ENCODE measurements at places on chromosomes 5 and 9.

DNA sequence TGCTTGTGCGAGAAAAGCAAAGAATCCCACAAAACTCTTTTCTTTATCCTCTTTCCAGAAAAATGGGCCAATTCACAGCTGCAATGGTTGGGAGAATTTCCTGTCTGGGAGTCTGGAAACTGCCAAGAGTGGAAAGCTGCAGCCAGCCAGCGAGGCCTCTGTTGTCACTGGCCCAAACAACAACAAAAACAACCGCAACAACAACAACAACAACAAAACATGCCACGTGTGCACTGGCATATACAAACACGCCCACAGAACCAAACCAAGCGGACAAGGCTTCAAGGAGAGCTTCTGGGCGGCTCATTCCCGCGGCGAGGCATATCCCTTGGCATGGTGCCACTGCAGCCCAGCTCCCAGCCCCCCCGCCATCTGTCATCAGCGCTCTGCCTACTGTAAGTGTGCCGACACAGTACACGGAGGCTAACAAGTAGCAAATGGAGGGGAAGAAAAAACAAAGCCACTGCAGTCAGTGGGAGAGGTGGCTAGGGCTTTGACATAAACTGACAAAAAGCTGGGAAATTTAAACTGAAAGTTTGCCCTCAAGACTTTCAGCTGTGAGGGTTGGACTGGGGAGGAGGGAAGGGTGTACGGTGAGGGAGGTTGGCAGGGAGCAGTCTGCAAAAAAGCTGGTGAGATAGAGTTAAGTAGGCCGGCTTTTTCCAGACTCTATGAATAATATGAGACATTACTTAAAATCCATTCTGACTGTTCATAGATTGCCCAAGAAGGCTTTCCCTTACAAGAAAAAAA, 165.0 kb upstream of the ZNF462 start:
- DNase-seq = no peak

- DNase-seq = no peak
Measured at GRCh38 chr9:124576751-124577150, 69.6 kb upstream of the NR5A1 start.

GRCh38 chr5:68154119-68154857, 61.3 kb upstream of the PIK3R1 start:
- DNase-seq = no peak

DNA sequence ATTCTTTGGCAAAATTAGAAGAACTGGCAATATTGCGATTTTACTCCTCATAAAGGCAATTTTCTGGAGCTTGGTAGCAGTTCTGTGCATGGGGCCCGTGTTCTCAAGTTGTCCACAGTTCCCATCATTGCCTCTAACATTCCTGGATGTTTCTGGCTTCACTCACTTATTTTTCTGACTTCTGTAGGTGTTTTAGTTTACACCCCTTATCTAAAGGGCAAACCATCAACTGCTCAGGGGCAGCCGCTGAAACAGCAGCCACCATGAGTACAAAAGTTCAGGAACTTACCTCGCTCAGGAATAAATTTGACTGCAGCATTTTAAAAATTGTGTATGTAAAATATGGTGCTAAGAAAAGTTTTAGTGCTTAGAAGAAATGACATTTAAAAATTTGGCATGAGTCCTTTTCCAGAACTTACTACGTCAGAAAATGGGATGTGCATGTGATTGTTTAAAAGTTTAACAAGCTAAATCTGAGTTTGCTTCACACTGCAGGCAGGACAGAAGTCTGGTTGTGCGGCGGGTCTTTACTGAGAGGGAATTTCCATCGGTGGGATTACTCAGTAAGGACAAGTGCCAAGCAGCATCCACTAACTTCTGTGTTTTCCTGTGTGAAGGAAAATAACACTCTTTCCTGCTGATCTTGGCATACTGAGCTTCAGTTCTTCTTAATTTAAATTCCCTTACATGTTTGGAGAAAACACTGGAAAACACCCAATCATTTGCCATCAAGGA, 261.7 kb downstream of the MAT2B start:
- DNase-seq = no peak

DNA sequence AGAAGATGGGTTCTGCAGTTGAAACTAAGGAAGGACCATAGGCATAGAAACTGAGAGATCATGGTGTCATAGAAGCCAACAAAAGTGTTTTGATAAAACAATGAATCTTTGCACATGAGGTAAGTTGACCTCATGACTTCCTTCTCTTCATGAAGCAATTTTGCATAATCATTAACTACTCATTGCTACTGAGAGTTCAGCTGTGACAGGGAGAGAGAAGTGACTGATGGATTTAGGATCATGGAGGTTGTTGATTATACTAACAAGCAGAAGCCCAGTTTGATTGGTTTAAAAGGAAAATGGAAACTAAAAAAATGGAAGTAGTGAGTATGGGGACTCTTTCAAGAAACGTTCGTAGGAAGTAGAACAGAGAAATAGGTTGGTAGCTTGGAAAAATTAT, 51.2 kb downstream of the PARP8 start:
- no peak for DNase-seq

- no peak for DNase-seq
Measured at GRCh38 chr5:80275347-80275746, 19.5 kb upstream of the SERINC5 start.

- DNase-seq = no peak
Measured at GRCh38 chr5:150440948-150441812, 8.4 kb downstream of the RPS14 start.

GRCh38 chr9:94286116-94286515, 27.0 kb downstream of the ZNF169 start:
- no peak for DNase-seq

DNA sequence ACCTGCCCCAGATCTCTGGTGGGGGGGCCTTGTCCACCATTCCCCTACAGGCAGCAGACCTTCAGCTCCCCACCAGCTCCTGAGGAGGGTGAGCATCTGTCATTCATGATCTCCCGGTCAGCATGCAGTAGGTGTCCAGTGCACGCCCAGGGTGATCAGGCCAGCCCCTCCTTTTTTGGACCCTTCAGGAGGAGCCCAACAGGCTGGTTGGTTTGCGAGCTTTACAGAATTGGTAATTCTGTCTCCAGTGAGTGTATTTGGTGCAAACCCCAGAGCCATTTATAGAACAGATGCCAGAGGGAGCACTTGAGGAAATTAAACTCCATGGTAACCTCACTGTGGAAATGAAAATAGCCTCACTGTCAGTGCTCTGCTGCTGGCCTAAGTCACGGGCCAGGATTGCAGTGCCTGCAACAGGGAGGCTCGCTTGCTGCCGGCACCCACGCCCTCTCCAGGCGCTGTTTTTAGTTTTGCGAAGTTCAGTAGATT, 23.4 kb downstream of the WNK2 start:
- DNase-seq = no peak

GRCh38 chr5:172044631-172045314, 38.3 kb upstream of the FBXW11 start:
- no peak for DNase-seq

DNA sequence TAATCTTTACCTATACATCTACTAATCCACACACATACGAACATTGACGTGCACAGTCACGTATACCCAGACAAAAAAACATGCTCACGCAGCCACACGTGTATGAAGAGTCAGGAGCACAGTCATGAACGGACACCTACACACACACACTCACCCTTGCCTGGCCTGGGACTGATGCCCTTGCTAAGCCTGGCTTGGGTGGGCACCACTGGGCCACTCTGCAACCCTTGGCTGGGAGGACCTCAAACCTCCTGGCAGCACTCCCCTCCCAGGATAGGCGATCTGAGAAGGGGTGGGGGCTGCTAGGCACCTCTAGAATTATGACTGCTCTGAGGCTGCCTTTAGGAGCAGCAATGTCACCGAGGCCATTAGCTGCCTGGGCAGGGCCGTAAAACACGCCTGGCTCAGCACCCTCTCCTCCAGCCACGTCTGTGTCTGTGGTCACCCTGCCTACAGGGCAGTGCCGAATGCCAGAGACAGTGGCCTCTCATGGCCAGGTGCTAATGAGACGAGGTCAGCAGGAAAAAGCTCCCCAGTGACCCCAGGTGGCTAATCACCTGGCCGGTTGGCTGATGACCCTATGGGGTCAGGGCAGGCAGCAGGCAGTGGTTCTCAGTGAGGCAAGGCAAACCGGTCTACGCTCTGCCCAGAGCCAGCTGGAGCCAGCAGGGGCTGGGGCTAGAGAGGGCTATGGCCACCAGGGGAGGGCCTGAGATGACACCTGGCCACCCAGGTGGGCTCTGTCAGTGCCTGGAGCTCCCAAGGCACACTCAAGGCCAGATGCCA, 33.7 kb upstream of the MVB12B start:
- DNase-seq = no peak

- DNase-seq = no peak
Measured at GRCh38 chr9:35700031-35700430, 10.3 kb upstream of the TPM2 start.

GRCh38 chr5:23820765-23821471, 313.5 kb downstream of the PRDM9 start:
- no peak for DNase-seq

GRCh38 chr5:53971131-53971530, 339.2 kb downstream of the ARL15 start:
- no peak for DNase-seq

GRCh38 chr9:21060919-21061561, 16.7 kb downstream of the IFNB1 start:
- DNase-seq = no peak

GRCh38 chr9:137493364-137494103, 34.4 kb upstream of the NSMF start:
- no peak for DNase-seq

DNA sequence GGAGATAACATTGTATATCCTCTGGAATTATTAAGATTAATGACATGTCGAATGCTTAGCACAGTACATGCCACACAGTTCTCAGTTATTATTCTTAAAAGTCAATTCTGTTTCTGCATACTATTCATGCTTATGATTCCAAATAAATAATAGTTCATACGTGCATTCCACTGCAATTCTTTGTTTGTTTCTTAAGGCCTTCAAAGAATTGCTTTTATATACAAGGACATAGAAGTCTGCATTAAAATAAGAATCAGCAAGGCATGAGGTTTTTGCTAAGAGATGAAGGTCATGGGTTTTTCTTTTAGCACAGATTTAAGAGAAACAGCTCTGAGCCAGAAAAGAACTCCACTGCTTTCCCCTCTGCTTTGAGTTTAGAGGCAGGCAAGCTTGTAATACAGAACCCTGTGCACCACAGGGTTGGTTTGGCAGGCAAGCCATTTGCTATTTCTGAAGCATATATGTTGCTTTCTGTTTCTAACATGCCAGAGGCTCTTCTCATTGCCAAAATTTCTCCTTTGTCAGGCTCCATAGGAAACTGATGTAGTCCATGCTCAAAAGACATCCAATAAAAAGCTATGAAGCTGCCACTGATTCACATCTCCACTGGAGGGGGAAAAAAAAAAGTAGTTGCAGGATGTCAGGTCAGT, 420.6 kb upstream of the TYRP1 start:
- DNase-seq = no peak

DNA sequence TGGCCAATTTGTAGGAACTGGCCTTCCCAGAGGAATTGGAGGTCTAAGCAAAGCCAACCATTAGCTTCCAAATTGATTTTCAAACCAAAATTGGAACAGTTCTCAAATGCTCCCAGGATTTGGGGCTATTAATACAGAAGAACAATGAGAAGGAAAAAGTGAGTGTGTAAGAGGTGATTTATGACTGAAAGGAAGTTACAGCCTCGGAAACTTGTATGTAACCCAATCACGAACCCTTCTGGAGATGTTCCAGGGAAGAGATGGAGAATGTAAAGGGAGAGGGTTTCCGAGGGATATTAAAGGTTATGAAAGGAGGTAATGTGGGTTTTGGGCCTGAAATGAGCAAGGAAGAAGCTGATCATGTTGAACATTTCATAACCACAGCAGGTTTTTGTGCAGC, 93.2 kb upstream of the CXCL14 start:
- no peak for DNase-seq

DNA sequence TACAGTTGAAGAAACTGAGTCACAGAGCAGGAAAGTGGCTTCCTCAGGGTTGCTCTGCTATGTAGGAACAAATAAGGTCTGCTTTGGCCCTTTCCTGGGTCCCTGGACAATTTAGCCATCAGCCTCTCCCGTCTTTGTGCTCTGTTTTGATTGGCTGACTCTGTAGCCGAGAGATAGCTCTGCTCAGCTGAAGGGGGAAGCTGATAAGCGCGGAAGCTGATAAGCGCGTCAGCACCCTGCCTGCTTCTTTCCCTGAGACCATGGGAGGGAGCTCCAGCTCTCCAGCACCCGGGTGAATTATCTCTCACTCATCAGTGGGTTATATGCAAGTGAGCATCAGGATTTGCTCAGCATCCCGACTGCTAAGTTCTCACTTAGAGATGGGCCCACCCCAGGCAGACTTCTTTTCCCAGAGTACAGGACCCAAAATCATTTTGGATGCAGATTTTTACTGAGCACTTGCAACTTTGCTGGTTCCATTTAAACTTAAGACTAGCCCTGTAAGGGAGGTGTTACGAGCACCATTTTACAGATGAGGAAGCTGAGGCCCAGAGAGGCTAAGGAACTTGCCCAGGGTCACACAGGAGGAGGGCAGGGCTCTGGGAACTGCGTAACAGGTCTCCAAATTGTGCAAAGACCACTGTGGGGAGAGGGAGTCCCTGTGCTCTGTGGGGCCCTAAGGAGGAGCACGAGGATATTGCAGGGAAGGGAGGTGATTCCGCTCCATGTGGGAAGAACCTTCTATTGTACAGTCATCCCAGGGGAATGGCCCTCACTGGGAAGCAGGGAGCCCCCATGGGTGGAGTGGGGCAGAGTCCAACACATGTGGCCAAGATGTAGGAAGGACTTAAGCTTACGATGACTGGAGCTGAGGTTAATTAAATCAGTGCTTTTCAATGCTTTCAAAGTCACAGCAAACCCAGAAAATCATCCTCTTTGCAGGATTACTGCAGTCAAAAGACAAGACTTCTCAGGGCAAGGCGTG, 83.7 kb upstream of the ORM1 start:
- DNase-seq = no peak

DNA sequence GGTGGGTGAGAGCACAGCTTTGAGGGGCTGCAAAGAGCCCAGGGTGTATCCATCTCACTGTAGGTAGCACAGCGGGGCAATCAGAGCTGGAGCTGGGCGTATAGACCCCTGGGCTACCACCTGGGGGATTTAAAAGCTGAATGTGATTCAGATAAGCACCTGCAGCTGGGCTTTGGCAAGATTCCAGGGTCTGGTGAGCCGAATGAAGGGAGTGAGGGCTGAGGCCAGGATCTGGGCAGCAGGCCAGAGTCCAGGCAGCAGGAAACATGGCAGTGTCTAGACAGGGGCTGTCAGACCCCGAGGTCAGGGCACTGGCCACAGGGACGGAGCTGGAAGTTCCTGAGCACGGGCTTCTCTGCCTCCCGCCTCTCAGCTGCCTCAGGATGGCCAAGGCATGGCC, 8.7 kb downstream of the ASS1 start:
- no peak for DNase-seq

Data from activated naive CD4-positive, alpha-beta T cell (primary cell).